ENCODE measurements at places on chromosomes 1 and 21.

DNA sequence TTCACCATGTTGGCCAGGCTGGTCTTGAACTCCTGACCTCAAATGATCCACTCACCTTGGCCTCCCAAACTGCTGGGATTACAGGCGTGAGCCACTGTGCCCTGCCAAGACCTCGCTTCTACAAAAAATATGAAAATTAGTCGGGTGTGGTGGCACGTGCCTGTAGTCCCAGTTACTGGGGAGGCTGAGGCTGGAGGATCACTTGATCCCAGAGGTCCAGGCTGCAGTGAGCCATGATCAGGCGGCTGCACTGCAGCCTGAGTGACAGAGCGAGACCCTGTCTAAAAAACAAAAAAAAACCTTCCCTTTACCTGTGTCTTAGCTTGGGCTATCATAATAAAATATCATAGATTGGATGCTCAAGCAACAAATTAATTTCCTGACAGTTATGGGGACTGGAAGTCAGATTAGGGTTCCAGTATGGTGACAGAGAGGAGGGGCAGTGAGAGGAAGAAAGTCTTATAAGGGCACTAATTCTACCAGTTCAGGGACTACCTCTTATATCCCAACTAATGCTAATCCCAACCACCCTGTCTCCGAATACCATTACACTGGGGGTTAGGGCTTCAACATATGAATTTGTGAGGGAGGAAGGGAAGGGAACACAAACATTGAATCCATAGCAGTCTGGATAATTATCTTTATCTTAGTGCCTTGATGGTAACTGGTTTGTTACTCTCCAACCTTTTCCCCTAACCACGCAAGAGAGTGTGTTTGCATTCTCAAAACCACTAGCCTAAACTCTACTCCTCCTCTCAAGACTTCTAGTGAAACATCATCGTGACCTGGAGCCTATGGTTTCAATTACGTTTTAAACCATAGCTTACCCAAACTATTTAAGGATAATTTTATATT, 1.0 kb upstream of the NAXE start:
- no peak for DNase-seq

DNA sequence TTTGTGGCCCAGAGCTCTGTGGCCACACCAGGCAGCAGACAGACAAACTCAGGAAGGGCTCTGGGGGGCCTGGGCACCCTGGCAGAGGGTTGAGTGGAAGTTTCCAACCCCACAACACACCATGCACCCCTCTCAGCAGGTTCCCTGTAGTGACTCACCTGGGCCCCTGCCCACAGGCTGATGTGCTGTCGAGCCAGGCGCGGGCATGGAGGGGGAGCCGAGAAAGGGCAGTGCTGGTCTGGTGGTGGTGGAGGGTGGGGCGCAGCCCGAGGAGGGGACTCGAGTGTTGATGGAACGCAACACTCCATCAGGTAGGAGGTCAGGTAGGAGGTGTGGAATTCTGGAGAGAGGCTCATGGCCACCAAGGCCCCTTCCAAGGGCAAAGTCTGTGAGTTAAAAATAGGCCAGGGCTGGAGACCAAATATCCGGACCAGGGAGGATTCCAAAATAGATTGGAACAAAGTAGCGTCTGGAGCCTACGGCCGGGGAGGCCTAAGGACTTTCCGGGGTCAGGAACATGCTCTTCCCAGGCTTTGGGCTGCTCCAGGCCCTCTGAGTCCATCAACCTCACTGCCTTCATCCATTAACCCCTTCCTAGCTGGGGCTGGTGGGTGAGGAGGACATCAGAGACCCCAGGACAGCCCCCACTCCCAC, 191.5 kb upstream of the AJAP1 start:
- DNase-seq, result no peak

DNA sequence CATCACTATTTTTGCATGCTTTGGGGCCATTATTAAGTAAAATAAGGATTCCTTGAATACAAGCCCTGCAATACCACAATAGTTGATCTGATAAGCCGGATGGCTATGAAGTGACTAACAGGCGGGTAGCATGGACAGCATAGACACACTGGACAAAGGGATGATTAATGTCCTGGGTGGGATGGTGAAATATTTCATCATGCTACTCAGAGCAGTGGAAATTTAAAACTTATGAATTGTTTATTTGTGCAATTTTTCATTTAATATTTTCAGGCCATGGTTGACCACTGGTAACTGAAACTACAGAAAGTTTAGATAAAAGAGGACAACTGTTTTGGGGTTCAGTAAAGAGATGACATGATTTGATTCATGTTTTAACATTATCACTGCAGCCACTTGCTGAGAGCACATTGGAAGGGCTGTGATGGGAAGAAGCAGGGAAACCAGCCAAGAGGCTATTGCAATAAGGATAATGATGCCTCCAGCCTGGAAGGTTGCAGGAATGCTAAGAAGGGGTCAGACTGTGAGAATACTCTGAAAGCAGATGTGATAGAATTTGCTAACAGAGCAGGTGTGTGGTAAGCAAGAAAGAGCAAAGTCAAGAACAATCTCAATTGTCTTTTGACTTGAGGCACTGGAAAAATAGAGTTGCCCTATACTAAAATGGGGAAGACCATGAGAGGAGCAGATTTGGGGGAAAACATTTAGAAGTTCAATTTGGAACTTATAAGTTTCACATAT, 62.5 kb upstream of the TNFSF4 start:
- DNase-seq, result no peak

DNA sequence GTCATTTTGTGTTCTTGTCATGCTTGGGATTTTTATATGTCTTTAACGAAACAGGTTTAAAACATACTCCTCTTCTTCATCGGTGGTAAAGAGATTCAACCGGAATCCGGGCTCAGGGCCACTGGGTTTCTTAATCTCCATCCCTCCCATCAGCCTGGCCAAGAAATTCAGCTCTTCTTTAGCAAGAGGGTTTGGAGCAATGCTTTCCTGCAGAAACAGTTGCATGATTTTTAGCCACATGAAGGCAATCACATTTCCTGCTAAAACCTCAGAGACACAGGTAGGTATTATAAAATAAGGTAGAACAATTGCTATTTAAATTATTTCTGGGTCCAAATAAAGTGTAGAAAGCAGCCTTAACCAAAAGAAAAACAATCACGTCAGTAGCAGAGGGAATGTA, 22.7 kb upstream of the LSM10 start:
- DNase-seq, result no peak

- DNase-seq, result no peak
These were observed 867 bp downstream of the PTPRC start for GRCh38 chr1:198639671-198640143.

DNA sequence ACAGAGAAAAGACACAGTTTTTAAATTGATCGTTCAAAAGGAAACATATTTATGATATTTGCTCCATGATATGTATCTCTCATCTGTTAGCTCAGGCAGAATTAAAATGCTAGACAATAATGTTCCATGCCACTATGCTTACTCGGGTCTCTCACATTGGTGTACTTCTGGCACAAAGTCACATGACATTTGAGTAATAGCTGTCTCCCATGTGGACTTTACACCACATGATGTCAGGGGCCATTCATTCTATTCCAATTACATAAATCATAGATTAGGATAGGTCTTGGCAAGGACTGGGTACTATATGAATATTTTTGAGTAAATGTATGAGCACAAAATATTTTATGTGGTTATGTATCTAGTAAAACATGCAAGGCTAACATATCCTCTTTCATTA, 648.4 kb downstream of the PLA2G4A start:
- no peak for DNase-seq

DNA sequence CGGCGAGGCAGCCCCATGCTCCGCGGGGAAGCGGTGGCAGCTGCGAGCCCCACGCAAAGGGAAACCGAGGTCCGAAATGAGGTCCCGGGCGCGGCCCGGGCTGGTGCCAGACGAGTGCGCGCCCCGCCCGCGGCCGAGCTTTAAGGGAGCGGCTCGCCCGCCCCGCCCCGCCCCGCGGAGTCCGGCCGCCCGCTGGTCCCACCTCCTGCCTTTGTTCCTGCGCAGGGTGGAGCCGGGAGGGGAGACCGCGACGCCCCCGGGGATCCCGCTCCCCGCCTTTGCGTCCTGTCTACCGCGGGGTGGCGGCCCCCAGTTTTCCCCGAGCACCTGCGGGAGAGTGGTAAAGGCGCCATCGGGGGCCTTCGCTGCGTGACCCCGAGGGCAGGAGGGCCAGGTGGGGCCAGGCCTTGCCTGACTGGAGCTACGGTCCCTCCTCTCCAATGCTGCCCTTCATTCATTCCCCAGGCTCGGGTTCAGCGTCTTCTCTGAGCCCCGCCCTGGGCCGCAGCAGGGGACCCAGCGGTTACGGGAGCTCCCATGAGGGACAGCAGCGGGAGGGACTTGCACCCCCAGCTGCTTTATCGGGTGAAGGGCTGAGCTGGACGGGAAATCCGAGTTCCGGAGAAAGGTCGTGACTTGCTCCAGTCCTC, at the start of gene HES2:
Gene HES2, minus strand, starts transcription at position 116 of the 650 bp plus-strand sequence. Its CDS starts 99 bp downstream, at position 17.
- no peak for DNase-seq

DNA sequence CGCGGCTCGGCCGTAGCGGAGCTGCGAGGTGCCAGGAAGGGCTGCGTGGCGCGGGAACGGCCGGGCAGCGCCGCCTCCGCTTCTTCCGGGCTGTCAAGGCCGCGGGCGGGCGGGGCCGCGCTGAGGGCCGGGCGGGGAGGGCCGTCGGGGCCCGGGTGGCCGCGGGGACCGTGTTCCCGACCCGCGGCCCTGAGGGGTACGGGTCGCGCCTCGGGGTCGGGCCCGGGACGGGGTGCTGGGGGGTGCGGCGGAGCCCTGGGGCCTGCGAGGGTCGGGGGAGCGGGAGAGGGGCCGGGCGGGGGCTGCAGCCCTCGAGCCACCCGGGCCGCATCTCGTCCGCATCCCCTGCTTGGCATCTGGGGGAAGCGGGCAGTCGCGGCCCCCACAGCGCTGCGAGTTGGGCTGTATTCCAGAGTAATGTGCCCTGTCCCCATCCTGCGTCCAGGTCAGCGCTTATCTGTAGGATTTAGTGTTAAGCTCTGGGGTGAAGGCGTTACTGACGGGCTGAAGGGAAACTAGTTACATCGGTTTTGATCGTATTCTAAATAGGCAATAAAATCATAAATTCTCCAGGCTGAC, 379 bp downstream of the RER1 start:
- no peak for DNase-seq

DNA sequence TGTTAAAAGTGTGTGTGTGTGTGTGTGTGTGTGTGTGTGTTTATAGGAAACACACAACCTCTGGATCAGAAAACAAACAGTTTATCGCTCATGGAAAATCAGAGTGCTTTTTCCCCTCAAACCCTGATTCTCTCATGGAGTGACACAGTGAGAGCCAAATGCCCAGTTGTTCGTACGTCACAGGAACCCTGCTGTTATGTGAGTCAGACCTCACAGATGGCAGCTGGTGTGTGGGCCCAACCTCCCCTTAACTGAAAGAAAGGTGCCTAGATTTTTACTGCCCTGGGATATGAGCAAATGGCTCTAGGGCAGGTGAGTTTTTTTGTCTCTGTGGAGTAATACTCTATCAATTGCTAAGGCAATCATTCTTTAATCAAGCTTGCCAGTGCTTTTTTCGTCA, 1788.1 kb downstream of the BRINP3 start:
- no peak for DNase-seq

- no peak for DNase-seq
These were observed 169.5 kb upstream of the PKN2 start for GRCh38 chr1:88514544-88515060.

GRCh38 chr1:8782001-8782620, 35.3 kb downstream of the RERE start:
- no peak for DNase-seq

DNA sequence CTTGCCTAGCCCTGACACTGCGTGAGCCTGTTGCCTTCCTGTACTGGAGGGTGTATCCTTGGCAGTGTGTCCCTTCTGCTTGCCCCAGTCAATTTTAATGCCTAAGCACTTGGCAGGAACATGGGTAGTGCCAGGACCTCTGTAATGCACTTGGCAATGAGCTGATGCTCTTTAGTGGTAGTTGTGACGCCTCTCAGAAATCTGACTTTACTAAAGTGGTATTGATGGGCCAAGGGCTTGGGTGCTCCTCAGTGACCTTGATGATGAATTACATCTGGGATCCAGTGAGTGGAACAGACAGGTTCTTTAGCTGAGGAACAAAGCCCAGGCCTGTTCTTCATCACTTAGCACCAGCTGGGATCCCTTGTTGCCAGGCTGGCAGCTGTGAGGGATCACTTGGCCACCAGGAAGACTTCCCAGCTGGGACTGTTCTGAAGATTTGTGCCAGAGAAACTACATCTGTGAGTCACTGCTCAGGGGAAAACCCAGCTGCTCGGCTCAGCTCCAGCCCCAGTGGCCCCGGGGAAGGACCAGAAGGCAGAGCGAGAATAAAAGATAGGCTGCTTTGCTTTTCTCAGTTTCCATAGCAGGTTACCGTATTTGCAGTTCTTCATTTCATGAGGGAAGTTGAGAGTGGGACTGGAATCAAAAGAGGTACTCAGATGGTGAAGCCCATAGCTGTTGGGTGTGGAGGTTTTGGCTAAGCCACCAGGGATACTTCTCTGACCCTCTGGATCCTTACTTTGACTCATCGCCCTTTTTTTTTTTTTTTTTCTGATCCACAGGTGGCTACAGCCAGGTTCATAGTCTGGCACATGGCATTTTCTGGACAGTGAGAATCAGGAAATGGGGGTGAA, 28.5 kb upstream of the KCNA2 start:
- peak; percentile 37 for DNase-seq

DNA sequence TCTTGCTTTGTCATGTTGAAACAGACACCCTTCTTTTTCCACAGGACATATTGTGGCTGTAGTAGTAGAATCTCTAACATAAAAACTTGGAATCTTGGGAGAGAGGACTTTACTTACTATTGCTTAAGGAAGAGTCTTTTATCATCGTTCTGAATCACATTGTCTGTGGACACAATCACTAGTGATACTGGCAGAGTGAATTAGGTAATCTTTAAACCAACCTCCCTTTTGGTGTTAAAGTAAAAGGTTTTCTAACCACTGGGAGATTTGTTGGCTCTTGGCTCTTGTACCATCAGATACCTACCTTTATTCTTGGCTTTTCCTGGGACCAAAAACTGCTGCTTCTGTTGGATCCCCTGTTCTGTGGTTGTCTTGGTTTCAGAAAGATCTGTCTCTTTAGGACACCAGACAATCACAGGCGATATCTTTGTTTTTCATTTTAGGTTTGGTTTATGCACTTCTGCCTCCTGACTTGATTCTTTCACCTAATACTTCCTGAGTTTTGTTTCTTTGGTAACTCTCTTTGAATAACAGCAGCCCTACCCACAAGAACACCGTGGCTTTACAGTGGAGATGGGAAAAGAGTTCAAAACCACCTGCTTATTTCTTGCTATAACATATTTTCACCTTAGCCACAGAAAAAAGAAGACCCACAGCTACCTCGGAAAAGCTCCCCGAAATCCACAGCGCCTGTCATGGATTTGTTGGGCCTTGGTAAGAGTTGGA, 36.6 kb upstream of the ZFP69B start:
- DNase-seq, result no peak
